ENCODE measurements at places on chromosomes 4 and X.

DNA sequence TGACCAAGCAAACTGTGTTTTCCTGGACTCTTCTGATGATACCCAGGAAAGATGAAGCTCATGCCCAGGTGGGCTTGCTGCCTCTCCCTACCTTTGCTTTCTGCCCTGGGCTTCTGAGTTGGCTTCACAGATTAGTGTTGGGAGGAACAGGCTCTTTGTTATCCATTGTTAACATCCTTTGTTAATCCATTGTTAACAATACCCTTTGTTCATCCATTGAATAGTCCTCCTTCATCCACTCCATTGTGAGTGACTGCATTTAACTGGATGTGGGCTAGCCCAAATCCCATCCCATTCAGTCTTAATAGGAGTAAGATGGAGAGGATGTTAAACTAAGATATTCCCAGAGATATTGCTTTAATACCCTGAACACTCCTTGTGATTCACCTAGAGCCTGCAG lies 199.0 kb upstream of the LNX1 start:
- DNase-seq, result no peak

DNA sequence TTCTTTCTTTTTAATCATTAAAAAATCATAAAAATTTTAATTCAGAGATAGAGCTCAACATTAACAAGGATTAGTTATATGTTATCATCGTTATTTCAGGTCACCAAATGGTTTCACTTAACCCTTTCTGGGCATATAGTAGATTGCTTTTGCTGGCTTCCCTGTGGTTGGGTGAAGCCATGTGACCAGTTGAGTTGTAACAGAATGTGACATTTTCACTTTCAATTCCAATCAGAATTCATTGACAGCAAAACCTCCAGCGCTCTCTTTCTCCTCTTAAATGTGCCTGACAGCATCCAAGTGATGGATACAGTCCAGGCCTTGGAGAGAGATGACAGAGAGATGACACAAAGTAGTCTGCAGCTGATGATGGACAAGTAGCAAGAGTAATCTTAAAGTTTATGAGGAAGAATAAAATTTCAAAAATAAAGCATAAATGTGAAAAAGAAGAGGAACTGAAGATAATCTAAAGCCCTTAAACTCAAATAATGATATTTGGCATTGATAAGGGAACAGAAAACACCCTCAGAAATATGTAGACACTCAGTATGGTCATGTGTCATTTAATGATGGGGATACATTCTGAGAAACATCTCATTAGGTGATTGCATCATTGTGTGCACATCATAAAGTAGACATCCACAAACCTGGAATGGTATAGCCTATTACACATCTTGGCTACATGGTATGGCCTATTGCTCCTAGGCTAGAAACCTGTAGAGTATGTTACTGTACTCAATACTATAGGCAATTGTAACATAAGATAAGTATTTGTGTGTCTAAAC lies 92.3 kb upstream of the QRFPR start:
- no peak for DNase-seq

DNA sequence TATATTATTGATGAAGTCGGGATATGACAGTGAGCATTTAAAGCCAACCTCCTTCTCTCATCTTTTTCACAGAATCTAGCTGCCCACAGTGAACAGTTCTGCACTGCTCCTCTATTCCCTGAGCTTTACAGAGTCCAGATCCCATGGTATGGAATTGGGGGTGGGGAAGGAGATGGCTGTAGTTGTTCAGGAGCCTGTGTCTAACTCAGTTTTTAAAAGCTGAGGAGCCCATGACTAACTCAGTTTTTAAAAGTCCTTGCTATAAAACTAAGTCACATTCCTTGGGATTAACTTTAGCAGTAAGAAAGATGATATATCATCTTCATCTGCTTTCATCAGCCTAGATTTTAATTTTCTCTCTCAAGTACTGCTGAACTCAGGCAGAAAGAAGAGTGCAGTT lies 96.4 kb upstream of the STIM2 start:
- no peak for DNase-seq

DNA sequence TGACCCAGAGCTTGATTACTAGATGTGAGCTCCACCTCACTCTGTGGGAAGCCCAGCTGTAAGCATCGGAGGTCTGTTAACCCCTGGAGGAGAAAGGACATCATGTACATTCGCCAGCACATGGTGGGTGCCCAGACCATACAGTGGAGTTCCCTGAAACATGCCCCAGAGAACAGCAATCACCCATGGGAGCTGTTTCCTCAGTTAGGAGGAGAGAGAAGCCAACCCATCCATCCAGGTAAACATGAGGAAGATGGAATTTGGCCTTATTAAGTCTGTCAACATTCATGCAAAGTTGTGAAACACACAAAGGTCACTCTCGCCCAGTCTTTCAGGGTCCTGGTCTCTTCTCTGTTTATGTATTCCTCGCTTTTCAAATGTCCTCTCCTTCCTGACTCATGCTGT lies 354.7 kb downstream of the ANK2 start:
- DNase-seq, result no peak

DNA sequence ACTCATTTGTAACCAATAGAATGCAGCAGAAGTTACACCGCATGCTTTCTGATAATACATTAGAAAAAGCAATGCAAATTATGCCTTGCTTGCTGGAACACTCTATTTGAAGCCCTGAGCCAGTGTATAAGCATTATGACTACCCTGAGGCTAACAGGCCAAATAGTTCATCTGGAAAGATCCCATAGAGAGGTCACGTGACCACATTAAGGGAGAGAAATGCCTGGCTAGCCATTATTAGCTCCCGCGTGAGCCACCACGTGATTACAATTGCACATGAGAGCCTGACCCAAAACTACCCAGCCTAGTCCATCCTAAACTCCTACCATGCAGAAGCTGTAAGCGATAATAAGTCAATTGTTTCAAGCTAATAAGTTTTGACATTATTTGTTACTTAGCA lies 472.9 kb upstream of the GALNTL6 start:
- no peak for DNase-seq

GRCh38 chr4:39486221-39486804 lies 27.5 kb downstream of the LIAS start:
- DNase-seq, result no peak

DNA sequence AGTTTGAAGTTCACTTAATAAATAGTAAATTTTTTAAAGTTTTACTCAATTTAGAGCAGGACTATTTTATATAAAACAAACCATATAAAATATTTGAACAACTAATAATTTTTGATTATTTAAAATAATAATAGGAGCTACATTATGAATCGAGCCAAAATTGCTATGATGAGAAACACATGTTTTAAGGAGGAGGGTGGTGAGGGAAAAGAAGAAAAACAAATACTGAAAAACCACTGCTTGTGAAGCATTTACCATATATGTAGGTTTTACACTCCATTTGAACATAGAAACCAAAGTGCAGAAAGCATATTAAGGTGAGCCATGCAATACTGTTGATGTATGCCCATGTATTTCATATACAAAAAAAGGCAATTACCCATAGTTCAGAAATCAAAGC lies 448.9 kb downstream of the FSTL5 start:
- no peak for DNase-seq

Data from DMS79 (cell line).